ENCODE measurements at places on chromosomes 4 and X.

DNA sequence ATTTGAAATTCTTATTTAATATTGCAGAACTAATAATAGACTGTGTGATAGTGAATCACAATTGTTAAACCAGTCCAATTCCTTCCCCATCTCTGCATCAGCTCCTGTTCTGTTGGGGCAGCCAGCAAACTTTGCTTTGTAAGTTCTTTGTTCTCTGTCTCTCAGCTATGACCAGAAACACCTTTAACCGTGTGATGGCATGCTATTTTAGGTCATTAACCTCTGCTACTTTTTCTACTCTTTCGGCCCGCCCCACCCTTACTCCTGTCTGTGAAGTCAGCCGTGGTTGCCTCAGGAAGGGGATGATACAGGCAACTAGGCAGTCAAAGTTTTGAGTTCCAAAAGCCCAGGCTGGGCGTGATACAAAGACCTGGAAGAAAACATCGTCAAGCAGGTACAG is 51.3 kb upstream of the EGFL6 start:
- no peaks in the 10 kb centered on the region for H3K36me3 ChIP-seq
- no peaks in the 10 kb centered on the region for H3K27me3 ChIP-seq

DNA sequence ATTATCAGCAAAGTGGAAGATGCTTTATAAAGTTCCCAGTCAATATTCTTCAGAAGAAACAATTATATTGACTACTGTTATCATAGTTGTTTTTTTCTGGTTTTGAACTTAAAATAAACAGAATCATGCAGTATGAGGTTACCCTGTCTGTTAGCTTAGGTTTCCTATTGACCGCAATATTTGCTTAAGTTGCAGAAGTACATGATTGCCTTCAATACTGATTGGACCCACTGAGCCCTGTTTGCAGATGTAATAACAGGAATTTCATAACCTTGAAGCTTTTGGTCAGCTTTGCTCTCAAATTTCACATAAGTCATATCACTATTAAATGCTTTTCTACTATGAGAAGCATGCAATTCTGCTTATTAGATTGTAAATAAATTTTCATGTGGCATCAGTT is 229.1 kb upstream of the FSTL5 start:
- H3K27ac ChIP-seq: no peak overlapping the region
- H3K4me3 ChIP-seq: no peak overlapping the region
- no peak for DNase-seq
- H3K4me1 ChIP-seq: no peaks in the 10 kb centered on the region

- peaks cover 53% of the 10 kb centered on the region for H3K4me1 ChIP-seq
- H3K36me3 ChIP-seq: no peaks in the 10 kb centered on the region
- no peak overlapping the region for H3K4me3 ChIP-seq
- DNase-seq: no peak
- H3K27me3 ChIP-seq: no peaks in the 10 kb centered on the region
- no peak overlapping the region for H3K27ac ChIP-seq
Observed at GRCh38 chr4:89268679-89269078, 38.9 kb downstream of the GPRIN3 start.

GRCh38 chrX:48831136-48831908 is 4.1 kb downstream of the PCSK1N start:
- H3K4me1 ChIP-seq: peaks cover 12% of the 10 kb centered on the region
- no peak for DNase-seq
- peaks cover 19% of the 10 kb centered on the region for H3K27me3 ChIP-seq
- H3K4me3 ChIP-seq: no peak overlapping the region

- H3K4me1 ChIP-seq: no peaks in the 10 kb centered on the region
- no peak overlapping the region for H3K27ac ChIP-seq
- no peak overlapping the region for H3K4me3 ChIP-seq
- no peaks in the 10 kb centered on the region for H3K27me3 ChIP-seq
- H3K36me3 ChIP-seq: no peaks in the 10 kb centered on the region
- DNase-seq: no peak
Observed at GRCh38 chrX:85591536-85591935, 212.1 kb upstream of the POF1B start.

DNA sequence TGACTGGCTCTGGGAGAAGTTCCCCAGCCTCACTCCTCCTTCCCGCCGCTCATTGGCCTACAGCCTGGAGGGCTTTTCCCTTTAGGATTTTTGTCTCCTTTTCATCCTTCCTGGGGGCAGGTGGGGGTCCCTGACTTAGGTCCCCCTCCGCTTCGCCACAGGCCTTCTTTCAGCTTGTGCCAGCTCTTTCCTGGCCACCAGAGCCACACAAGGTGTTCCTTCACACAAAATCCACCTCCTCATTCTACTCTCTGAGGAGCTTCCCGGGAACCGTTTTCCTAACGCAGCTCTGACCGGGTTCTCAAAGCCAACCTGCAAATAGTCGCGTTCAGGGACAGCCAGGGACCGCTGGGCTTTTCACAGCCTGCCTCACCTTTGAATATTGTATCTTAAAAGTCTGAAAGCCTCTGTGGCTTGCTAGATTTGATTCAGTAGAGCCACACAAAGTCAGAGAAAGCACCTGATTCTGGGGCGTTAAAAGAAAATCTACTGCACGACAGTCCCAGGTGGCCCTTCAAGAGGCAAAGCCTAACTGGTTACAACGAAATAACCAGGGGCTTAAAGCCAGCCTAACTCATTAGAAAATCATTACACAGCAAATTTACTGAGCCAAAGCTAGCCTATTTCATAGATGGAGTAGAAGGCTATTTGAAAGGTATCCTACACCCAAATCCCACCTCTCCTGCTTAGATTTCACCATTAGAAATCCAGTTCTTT is 731 bp upstream of the GPC3 start:
- H3K27ac ChIP-seq: no peak overlapping the region
- H3K4me1 ChIP-seq: peaks cover 5% of the 10 kb centered on the region
- H3K4me3 ChIP-seq: peak overlapping the region; percentile 59

DNA sequence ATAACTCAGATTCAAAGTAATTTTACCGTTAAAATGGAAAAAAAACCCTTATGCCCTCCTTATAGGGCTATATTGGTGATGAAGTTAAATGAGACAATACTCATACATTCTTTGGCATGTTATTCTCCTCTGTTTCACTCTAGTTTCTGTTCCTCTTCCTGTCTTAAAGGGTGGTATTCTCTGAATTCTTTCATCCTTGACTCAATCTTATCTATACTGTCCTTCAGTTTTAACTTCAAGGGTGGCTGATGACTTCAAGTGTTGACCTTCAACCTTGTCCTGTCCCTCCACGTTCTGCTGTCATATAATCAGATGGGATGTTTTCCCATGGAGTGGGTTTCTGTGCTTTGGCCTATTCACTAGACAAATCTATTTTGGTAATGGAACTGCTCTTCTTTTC is 44.0 kb downstream of the ZNF518B start:
- no peaks in the 10 kb centered on the region for H3K36me3 ChIP-seq
- no peak overlapping the region for H3K4me3 ChIP-seq
- no peak for DNase-seq
- H3K27me3 ChIP-seq: no peaks in the 10 kb centered on the region
- H3K27ac ChIP-seq: no peak overlapping the region

DNA sequence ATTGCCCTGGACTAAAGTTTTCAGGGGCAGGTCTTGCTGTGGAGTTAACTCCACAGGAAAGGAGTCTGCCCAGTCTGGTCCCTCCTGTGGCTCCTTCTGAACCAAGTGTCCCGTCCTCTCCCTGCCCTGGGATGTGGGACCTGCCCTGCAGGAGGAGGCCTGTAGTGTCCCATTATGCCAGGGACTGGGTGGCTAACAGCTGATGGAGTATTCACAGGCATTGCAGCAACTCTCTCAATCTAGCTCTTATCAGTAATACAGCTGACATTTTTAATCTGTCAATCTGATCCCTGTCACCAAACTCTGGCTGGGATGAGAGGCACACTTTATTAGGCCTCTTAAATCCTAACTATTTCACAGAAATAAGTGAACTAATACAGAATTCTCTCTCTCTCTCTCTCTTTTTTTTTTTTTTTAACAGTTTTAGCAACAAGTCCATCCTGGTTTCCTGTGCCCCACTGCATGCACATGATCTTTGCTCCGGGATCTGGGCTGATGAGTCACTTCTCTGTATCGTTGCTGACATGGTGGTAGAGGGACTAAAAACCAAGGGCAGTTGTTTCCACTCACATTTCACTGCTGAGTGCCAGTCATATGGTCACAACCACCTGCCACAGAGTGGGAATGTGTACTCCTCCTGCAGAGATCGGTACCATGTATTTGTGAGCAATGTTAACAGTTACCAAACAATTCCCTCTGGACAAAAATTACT is 39.1 kb downstream of the HAND2 start:
- H3K27ac ChIP-seq: no peak overlapping the region
- DNase-seq: no peak
- no peak overlapping the region for H3K4me3 ChIP-seq
- peaks cover 6% of the 10 kb centered on the region for H3K4me1 ChIP-seq
- H3K27me3 ChIP-seq: peaks cover 18% of the 10 kb centered on the region
- no peaks in the 10 kb centered on the region for H3K36me3 ChIP-seq

DNA sequence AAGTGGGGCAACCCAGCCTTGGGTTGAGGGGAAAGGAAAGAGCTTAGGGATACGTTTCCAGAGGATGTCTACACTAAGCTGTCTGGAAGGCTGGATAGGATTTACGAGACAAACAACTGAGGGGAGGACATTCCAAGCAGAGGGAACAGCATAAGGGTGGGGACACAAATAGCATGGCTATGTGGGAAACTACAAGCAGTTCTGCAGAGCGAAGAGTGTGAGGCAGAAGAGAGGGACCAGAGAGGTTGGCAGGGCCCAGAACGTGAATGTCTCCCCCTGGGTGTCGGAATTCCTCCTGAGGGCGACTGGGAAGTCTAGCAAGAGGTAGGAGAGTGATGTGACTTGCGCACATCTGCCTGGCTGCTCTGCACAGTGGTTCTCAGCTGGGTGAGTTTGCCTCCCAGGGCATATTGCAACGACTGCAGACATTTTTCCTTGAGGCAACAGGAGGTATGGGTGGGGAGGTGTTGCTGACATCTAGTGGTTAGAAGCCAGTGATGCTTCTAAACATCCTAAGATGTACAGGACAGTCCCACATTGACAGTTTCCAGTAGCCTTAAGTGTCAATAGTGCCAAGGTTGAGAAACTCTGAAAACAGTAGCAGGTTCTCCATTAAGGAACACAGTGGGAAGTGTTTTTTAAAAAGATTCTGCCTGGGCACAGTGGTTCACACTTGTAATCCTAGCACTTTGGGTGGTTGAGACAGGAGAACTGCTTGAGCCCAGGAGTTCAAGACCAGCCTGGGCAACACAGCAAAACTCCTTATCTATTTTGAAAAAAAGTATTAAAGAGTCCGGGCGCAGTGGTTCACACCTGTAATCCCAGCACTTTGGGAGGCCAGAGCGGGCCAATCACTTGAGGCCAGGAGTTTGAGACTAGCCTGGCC is 9.2 kb downstream of the NDUFA1 start:
- no peaks in the 10 kb centered on the region for H3K36me3 ChIP-seq
- peak overlapping the region; percentile 64 for H3K27ac ChIP-seq
- DNase-seq: no peak
- no peaks in the 10 kb centered on the region for H3K27me3 ChIP-seq
- H3K4me3 ChIP-seq: no peak overlapping the region

DNA sequence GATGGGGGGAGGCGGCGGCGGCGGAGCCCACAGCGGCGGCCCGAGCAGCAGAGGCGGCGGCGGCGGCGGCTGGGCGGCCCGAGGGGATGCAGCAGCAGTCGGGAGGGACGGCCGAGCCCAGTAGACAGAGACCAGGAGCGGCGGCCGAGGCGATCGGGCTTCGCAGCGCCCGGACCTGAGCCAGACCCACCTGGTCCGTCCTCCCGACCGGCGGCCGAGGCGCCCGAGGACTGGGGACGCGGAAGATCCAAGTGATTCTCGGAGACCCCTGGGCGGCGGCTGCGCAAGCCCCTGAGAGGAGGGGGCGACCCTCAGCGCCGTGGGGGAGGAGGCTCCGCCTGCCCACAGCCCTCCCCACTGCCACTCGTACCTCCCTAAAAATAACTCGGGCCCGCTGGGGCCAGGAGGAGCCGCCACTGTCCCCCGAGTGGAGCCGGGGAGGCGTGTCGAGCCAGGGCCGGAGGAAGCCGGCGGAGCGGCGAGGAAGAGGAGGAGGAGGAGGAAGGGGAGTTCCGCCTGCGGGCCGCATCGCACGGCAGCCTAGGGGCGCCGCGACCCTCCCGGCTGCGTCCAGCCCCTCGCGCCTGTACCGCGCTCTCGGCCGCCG is 608 bp downstream of the RAPGEF2 start:
- peak overlapping the region; percentile 33 for H3K4me3 ChIP-seq
- DNase-seq: peak; percentile 55
- peaks cover 15% of the 10 kb centered on the region for H3K4me1 ChIP-seq
- no peaks in the 10 kb centered on the region for H3K36me3 ChIP-seq
- H3K27ac ChIP-seq: no peak overlapping the region

DNA sequence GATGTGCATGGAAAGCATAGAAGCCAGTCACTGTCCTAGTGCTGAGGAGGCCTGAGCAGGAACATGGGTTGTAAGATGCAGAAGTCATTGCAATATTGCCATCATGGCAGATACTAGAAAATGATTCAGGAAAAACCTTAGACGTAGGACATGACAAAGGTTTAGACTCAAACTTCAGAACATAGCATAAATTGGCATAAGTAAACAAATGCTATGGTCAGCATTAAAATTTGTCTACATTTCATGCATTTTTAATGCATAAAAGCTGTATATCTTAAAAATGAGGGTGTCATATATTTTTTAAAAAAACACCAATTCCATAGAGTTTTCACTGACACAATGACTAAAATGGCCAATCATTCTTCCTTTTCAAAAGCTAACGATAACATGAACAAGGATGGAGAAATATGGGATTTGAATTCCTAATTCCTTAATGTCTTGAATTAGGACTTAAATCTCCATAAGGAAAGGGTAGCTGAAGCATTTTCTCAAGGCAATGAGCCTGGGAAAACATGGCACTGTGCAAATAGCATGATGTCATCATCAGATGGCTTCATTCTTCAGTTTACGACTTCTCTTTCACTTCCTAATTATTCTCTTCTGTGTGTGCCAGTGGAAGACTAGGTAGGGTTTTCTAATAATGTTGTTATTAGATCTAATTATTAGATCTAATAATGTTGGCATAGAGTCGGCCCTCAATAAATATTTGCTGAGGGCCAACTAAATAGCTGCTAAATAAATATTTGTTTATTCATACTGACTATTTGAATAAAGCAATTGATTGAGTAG is 125.1 kb upstream of the FRG1 start:
- no peaks in the 10 kb centered on the region for H3K27me3 ChIP-seq
- H3K27ac ChIP-seq: no peak overlapping the region
- no peak for DNase-seq
- H3K4me1 ChIP-seq: no peaks in the 10 kb centered on the region
- no peak overlapping the region for H3K4me3 ChIP-seq

DNA sequence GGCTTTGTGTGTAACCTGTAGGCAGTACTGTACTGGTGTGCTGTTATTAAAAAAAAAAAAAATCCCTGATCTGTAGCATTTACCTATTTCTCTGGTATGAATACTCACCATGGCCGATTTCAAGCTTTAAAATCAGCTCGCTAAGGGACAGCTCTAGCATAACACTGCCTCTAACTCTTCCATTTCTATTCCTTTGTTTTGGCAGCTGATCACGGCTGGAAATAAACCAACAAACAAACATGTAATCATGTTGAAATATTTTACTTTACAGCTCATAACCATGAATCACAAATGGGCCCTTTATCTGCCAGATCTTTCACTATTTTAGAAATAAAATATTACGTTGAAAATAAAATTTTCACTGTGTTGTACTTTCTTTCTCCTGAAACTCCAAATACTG is 60.5 kb upstream of the IL15 start:
- H3K36me3 ChIP-seq: no peaks in the 10 kb centered on the region
- H3K4me3 ChIP-seq: no peak overlapping the region
- no peaks in the 10 kb centered on the region for H3K27me3 ChIP-seq

All from naive thymus-derived CD8-positive, alpha-beta T cell (primary cell).